ENCODE measurements at places on chromosomes 6 and 20.
A peak's percentile ranks its signal among the peaks of the same experiment; 100 is the strongest.

- H3K36me3 ChIP-seq = no peaks in the 10 kb centered on the region
- H3K27me3 ChIP-seq = no peaks in the 10 kb centered on the region
- no peak for DNase-seq
- H3K4me1 ChIP-seq = no peaks in the 10 kb centered on the region
- H3K27ac ChIP-seq = no peak overlapping the region
These were observed 249.8 kb upstream of the PMEPA1 start for GRCh38 chr20:57959589-57959988.

- no peaks in the 10 kb centered on the region for H3K27me3 ChIP-seq
- no peaks in the 10 kb centered on the region for H3K36me3 ChIP-seq
- peaks cover 13% of the 10 kb centered on the region for H3K4me1 ChIP-seq
- no peak overlapping the region for H3K27ac ChIP-seq
These were observed 4.4 kb upstream of the CCDC28A start for GRCh38 chr6:138769102-138769676.

DNA sequence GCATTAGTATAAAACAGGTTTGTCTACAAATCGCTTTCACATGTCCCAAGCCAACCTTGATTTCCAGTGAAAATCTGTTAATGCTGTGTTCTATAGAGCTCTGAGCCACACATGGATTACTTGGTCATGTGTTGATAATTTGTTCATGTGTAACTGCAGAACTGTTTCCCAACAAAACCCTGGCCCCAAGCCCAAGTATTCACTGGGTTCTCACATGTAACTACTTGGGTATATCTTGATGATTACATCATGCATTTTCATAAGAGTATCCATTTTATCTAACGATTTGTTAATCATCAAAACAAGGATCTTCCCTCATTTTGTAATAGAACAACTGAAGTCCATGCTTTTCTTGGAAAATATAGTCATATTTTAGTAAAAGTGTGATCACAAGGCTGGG is 657.6 kb downstream of the PRKN start:
- no peaks in the 10 kb centered on the region for H3K27me3 ChIP-seq
- DNase-seq = no peak
- no peak overlapping the region for H3K4me3 ChIP-seq

DNA sequence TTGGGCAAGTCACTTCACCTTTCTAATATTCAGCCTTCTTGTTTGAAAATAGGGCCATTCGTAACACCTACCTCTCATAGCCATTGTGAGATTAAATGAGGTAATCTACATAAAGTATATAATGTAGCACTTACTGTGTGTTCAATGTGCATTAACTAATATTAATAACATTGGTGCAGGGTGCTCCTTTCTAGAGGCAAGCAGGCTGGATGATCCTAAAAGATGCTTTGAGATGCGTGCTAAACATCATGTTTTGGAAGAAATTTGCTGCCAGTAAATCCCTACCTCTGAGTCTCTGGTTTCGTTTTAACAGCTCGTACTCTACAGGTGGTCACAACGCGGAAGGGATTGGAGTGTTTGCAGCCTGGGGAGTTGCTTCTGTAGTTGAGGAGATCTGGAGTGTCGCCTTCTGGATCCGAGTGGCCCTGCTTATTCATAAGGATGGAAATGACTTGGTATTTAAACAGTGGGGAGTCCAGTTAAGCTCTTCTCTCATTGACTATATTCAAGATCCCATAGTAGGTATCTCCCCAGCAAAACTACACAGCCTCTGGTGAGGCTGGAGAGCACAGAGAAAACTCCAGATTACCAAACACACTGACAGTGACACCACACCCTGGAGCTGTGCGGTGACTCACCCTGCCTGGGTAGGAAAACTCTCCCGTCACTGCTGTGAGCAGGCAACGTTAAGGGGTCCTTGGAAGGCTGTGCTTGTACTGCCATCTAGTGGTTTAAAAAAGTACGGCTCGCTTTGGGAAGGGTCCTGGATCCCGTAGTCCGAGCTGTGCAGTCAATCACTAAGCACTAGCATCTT is 107.9 kb downstream of the MAP3K7 start:
- no peak overlapping the region for H3K4me3 ChIP-seq
- H3K27ac ChIP-seq = no peak overlapping the region
- no peak for DNase-seq
- no peaks in the 10 kb centered on the region for H3K36me3 ChIP-seq
- H3K27me3 ChIP-seq = no peaks in the 10 kb centered on the region

- H3K27me3 ChIP-seq = no peaks in the 10 kb centered on the region
- no peak overlapping the region for H3K4me3 ChIP-seq
- H3K4me1 ChIP-seq = no peaks in the 10 kb centered on the region
These were observed 197.1 kb upstream of the PCSK2 start for GRCh38 chr20:17029698-17030097.

DNA sequence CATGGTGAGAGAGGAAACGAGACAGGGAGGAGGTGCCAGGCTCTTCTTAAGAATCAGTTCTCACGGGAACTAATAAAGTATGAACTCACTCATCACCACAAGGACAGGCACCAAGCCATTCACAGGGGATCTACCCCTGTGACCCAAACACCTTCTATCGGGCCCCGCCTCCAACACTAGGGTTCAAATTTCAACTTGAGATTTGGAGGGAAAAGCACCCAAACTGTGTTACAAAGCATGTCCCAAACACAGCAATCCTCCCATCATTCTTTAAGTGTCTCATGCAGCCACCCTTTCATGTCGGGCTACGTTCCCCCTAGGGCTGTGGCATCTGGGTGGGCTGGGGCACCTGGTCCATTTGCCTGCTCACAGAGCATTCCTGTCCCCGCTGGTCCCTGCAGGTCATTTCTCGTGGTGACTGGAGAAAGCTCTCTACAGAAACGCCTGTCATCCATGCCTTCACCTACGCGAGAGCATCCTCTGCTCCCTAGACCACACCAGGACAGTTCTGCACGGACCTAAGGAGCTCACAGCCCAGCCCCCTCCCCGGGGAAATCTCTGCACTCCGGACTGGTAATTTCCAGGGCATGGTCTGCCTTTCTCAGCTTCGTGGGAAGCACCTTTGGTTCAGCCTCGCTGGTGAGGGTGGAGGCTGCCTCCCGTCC is 79.6 kb downstream of the TTLL2 start:
- H3K4me1 ChIP-seq = no peaks in the 10 kb centered on the region
- H3K27me3 ChIP-seq = peaks cover 22% of the 10 kb centered on the region
- H3K4me3 ChIP-seq = no peak overlapping the region
- DNase-seq = no peak
- no peaks in the 10 kb centered on the region for H3K36me3 ChIP-seq
- no peak overlapping the region for H3K27ac ChIP-seq

DNA sequence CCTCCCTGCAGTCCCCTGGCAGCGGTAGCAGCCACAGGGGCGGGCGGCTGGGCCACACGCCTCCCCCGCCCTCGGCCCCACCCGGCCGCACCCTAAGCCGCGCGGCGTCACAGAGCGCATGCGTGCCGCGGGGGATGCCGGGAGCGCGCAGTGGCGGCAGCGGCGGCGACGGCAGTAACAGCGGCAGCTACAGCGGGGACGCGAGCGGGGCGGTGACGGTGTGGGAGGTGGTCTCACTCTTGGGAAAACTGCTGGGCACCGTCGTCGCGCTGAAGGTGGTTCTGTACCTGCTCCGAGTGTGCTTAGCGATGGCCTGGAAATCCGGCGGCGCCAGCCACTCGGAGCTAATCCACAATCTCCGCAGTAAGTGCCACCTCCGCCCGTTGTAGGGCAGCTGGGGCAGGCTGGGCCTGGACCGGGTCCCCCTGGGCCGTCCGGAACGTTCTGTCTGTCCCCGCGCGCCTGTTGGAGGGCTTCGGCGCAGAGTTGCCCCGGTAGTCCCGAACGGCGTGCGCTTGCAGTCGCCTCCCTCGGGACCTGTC is at the start of gene PCMT1:
Gene PCMT1 (plus strand): TSS at position 148 of the 542 bp plus-strand sequence. CDS start 161 bp downstream, at position 309.
- peak; percentile 38 for DNase-seq
- no peaks in the 10 kb centered on the region for H3K27me3 ChIP-seq
- H3K4me3 ChIP-seq = peak within 1 kb of the TSS; percentile 96
- H3K4me1 ChIP-seq = peaks cover 75% of the 10 kb centered on the region
- no peaks in the 10 kb centered on the region for H3K36me3 ChIP-seq
- H3K27ac ChIP-seq = peak within 1 kb of the TSS; percentile 92

- no peaks in the 10 kb centered on the region for H3K36me3 ChIP-seq
- no peaks in the 10 kb centered on the region for H3K4me1 ChIP-seq
- H3K27me3 ChIP-seq = no peaks in the 10 kb centered on the region
- no peak for DNase-seq
- H3K27ac ChIP-seq = no peak overlapping the region
These were observed 454.8 kb downstream of the PHF3 start for GRCh38 chr6:64090352-64090751.

- H3K36me3 ChIP-seq = no peaks in the 10 kb centered on the region
- no peak for DNase-seq
- no peak overlapping the region for H3K27ac ChIP-seq
- H3K27me3 ChIP-seq = no peaks in the 10 kb centered on the region
These were observed 20.9 kb downstream of the EDN1 start for GRCh38 chr6:12311106-12311505.

- no peaks in the 10 kb centered on the region for H3K27me3 ChIP-seq
- no peak for DNase-seq
- no peak overlapping the region for H3K4me3 ChIP-seq
- H3K4me1 ChIP-seq = no peaks in the 10 kb centered on the region
These were observed 14.9 kb downstream of the EBF4 start for GRCh38 chr20:2707353-2708072.

DNA sequence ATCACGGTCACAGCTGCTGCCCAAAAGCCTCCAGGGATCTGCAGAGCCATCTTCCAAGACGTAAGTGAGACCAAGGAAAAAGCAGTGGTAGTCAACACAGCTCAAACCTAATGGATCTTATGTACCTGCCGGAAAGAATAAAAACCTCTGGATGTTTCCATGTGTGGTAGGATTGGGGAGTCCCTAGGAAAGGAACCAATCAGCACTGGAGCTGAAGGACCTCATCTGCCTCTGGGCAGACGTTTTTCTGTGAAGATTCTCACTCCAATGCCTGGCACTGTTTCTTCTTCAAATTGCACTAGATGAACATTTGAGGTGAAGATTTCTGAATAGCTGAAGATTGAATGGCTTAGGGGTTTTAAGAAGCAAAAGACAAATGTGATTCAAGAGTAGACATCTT is at the start of gene HLA-DQB2:
Gene HLA-DQB2 (minus strand): TSS at position 112 of the 400 bp plus-strand sequence. CDS start 62 bp downstream, at position 50.
- H3K4me1 ChIP-seq = no peaks in the 10 kb centered on the region
- no peak for DNase-seq
- no peak within 1 kb of the TSS for H3K4me3 ChIP-seq
- H3K27me3 ChIP-seq = no peaks in the 10 kb centered on the region
- no peaks in the 10 kb centered on the region for H3K36me3 ChIP-seq

GRCh38 chr6:89190741-89191140 is 26.4 kb downstream of the GABRR1 start:
- no peak overlapping the region for H3K4me3 ChIP-seq
- H3K36me3 ChIP-seq = no peaks in the 10 kb centered on the region
- H3K27ac ChIP-seq = no peak overlapping the region
- no peaks in the 10 kb centered on the region for H3K27me3 ChIP-seq

DNA sequence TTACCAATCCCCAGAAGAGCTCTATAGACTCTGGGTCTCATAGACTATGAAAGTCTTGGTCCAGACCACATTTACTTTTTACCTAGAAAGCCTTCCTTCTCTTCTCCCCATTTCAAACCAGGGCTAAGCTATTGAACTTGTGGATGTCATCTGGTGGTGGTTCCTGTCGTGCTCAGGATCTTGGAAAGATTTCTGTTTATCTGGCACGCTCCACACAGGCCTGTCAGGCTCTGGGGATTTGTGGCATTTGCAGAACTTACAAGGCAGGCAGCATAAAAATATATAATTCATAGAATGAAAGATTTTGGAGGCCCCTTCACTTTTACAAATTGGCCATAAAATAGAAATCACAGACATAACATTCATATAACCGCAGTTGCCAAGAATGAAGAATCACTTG is 188.1 kb downstream of the UST start:
- H3K27ac ChIP-seq = no peak overlapping the region
- DNase-seq = no peak
- no peaks in the 10 kb centered on the region for H3K27me3 ChIP-seq
- peaks cover 7% of the 10 kb centered on the region for H3K4me1 ChIP-seq

DNA sequence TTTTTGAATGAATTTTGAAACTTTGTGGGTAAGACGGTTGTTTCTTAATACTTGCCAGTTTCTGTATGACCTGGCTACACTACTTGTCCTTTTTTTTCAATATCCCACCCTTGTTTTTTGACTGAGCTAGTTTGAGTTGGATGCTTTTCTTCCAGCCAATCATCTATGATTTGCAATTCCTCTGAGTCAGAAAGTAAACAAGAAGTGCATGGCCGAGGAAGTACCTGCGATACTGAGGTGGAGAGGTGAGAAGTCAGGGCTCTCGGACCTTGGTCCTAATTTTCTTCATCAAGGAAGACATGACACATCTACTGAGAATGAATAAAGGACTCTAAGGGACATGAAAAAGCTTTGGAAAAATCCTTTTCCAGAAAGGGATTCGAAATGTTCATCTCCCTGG is 185.7 kb downstream of the LINC00237 start:
- no peaks in the 10 kb centered on the region for H3K36me3 ChIP-seq
- no peak for DNase-seq
- H3K27ac ChIP-seq = no peak overlapping the region
- H3K4me1 ChIP-seq = no peaks in the 10 kb centered on the region
- H3K27me3 ChIP-seq = no peaks in the 10 kb centered on the region

DNA sequence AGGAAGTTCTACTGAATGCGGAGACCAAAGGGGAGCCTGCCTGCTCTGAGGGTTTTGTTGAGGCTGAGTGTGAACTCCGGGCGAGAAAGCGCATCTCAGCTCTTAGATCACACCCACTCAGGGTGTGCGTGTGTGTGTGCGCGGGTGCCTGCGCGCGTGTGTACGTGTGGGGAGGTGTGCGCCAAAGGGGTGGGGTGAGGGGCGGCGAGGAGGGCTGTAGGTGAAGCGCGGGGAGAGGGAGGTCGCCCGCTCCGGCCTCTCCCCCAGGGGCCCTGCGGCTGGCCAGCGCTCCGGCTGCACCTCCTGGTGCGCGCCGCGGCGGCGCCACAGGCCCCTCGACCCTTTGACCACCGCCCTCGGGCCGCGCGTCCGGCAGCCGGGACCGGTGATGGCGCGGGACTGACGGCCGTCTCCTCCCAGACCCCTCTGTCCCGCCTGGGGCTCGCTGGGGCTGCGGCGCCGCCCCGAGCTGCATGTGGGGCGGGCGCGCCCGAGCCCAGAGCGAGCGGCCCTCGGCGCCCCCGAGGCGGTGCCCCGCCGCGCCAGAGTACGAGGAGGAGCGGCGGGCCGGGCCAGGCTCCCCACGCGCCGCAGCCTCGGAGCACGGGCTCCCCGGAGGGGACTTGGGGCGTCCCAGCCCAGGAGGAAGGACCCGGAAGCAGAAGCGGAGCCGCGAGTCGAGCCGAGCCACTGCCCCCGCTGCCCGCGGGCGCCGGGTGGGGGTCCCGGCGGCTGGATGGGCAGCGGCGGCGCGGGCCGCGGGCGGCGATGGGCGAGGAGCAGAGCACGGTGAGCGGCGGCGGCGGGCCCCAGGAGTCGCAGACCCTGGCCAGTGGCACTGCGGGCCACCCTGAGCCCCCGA is at the start of gene RNF217:
Gene RNF217 (plus strand): TSS at position 661 of the 862 bp plus-strand sequence. CDS start 108 bp downstream, at position 769.
- DNase-seq = no peak
- H3K27me3 ChIP-seq = no peaks in the 10 kb centered on the region
- peaks cover 25% of the 10 kb centered on the region for H3K4me1 ChIP-seq
- peak within 1 kb of the TSS; percentile 92 for H3K27ac ChIP-seq

GRCh38 chr6:26318459-26319404 is 46.3 kb upstream of the BTN3A2 start:
- H3K4me1 ChIP-seq = no peaks in the 10 kb centered on the region
- no peak for DNase-seq
- H3K27ac ChIP-seq = no peak overlapping the region
- H3K36me3 ChIP-seq = no peaks in the 10 kb centered on the region
- no peak overlapping the region for H3K4me3 ChIP-seq

All from esophagus squamous epithelium (tissue), 5 donors.